ENCODE measurements at places on chromosomes 3 and 15.

DNA sequence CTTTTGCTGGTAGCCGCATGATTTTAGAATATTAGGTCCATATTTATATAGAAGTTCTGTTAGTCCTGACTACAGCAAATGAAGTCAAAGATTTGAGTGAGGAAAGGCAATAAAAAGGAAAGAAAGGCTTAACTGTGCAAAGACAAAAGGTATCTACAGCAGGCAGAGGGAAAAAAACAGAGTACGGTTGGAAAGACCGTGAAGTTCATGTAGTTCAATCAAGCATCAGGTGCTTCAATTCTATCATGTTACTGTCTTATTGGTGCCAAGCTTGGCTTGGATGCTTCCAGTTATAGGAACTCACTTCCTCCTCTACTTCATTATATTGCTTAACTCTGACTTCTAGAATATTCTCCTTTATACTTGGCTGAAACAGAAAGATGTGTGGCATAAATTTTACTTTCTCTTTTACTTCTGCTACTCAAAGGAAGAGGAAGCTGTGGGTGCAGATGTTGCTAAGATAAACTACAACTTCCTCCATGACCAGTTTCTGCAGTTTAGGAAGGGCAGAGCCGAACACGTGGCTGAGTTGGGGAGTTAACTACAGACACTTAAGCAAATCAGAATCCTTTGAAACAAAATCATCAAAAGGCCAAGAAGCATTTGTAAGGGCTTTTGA lies 72.6 kb upstream of the ZBED2 start:
- no peak for DNase-seq

- no peak for DNase-seq
These were observed 26.6 kb upstream of the FAN1 start for GRCh38 chr15:30877070-30877469.

DNA sequence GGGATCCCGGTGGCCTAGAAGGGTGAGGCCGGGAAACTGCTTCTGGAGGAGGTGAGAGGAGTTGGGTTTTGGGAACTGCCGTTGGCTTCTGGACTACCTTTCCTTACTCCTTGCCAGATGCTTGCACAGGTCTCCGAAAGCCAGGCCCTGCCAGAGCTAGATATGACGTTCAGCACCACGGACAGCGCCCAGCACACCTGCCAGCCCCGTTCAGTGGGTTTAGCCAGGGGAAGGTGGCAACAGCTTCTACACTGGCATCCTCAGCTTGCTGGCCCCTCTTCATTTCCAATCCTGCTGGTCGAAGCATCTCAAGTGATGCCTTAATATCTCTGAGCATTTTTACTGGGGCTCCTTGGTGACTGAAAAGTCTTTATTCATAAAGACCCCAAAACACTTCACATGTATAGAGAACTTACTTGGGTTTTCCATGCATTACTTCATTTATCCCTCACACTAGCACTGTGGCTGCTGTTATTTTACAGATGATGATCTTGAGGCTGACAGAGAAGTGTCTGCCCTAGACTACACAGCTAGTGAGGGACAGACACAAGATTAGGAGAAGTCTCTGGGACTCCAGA lies 21.9 kb downstream of the HCN4 start:
- no peak for DNase-seq

DNA sequence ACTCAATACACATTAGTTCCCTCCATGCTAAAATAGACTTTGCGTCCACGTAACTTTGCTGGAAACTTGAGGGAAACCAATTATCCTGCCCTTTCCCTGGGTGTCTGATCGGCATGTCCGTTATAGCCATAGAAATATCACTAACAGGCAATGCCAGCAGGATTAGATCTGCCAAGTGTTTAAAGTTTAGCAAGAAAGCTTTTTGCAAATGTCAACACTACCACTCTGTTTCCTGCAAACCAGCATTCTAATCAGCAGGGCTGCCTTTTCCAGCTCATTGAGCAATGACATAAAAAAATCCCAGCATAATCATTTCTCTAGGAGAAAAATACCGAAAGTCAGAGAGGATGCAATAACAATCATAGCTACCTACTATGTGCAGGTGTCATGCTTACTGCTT lies 60.9 kb downstream of the NOX5 start:
- no peak for DNase-seq

DNA sequence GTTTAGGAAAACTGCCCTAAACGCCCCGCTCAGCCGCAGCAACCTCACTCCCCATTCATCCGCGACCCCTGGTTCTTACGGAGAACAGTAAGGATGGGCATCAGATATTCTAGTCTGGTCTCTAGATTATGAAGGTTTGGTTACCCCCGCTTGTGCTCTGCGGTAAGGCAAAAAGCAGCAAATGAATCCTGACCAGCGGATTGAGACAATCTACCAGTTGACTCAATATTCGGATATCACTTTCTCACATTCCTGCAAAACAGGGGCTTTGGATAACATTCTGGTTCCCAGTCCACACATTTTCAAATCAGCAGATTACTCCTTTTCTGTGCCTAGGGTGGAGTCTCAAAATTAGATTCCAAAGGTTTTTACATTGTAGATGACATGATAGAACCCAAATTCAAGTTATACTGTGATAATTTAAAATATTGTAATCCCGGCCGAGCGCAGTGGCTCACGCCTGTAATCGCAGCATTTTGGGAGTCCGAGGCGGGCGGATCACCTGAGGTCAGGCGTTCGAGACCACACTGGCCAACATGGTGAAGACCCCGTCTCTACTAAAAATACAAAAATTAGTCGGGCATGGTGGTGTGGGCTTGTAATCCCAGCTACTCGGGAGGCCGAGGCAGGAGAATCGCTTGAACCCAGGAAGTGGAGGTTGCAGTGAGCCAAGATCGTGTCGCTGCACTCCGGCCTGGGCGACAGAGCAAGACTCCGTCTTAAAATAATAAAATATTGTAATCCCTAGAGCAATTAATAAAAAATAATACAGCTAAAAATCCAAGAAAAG lies 1.1 kb upstream of the CYFIP1 start:
- no peak for DNase-seq

- peak; percentile 27 for DNase-seq
These were observed 1109.5 kb downstream of the NSUN3 start for GRCh38 chr3:95172164-95172943.

GRCh38 chr3:186366206-186366605 lies 4.2 kb upstream of the DGKG start:
- DNase-seq: no peak

DNA sequence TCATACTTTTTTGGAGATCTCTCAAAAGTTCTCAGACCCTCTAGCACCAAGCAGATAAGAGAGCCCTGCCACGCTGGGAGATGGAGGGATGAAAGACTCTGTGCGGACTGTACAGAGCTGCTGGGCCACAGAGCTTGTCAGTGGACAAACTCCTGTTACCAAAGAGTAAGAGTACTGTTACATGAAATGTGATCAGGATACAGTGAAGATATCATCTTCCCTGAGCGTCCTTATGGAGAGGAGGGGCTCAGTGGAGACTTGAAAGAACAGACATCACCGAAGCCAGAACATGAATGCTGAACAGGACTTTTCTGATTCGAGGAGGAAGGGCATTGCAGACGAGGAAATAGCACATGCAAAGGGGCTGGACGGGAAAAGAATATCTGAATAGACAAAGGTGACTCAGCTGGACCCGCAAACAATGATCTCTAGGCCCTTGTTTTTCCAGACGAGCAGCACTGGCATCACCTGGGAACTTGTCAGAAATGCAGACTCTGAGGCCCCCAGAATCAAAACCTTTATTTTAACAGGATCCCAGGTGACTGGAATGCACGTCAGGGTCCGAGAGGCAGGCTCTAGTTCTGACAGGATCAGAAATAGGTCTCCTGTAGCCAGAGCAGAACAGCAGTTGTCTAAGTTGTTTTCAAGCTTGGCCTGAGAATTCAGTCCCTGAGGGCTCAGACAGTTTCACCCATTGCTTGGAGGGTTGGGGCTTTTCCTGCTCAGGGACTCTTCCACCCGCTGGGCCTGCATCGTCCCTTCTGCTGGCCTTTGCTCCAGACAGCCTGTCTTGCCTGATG lies 277.9 kb downstream of the RPLP1 start:
- DNase-seq: no peak
